ENCODE measurements at places on chromosomes 11 and 22. TPM values are rescaled to one million over a fixed set of nuclear protein-coding genes. Genes with fewer than 3 reads are reported as not detected.

GGTLC3 gene
- not detected for total RNA-seq

ARL14EP gene
- 51.0 TPM for total RNA-seq

OR4C5 gene
- total RNA-seq = not detected

MYOD1 gene
- not detected for total RNA-seq

DMC1 gene
- total RNA-seq = 4.1 TPM

BLID gene
- 18.8 TPM for total RNA-seq

USP28 gene
- total RNA-seq = 38.2 TPM

POU2F3 gene
- total RNA-seq = not detected

UBQLNL gene
- total RNA-seq = 1.9 TPM

OTOG gene
- 0.63 TPM for total RNA-seq

ENTHD1 gene
- not detected for total RNA-seq

CREB3L1 gene
- total RNA-seq = 1.3 TPM

ANKK1 gene
- total RNA-seq = not detected

NOL12 gene
- 16.3 TPM for total RNA-seq

NRIP3 gene
- total RNA-seq = 8.8 TPM

FUT4 gene
- total RNA-seq = 9.7 TPM

SPDYC gene
- not detected for total RNA-seq

GLYATL2 gene
- 3.4 TPM for total RNA-seq

RFPL1 gene
- total RNA-seq = not detected

OR4A15 gene
- total RNA-seq = not detected

OR52I2 gene
- total RNA-seq = not detected

RANBP1 gene
- total RNA-seq = 109 TPM

MS4A7 gene
- total RNA-seq = 1.9 TPM

MS4A3 gene
- not detected for total RNA-seq

CRYBB3 gene
- total RNA-seq = not detected

MYEOV gene
- not detected for total RNA-seq

MUC6 gene
- not detected for total RNA-seq

OR8A1 gene
- not detected for total RNA-seq

SHISAL1 gene
- 25.7 TPM for total RNA-seq

CD44 gene
- total RNA-seq = 8.1 TPM

FXYD6 gene
- 222 TPM for total RNA-seq

ZNRF3 gene
- 9.1 TPM for total RNA-seq

SHANK3 gene
- total RNA-seq = 9.7 TPM

MPZL2 gene
- 0.63 TPM for total RNA-seq

MMP7 gene
- not detected for total RNA-seq

NCR3LG1 gene
- 23.8 TPM for total RNA-seq

C22orf42 gene
- total RNA-seq = not detected

TMPRSS5 gene
- total RNA-seq = 4.1 TPM

ANO1 gene
- total RNA-seq = not detected

GLYAT gene
- not detected for total RNA-seq

ZP1 gene
- not detected for total RNA-seq

OR51B2 gene
- total RNA-seq = 2.2 TPM

TUB gene
- total RNA-seq = 90.8 TPM

CYB5R2 gene
- total RNA-seq = 1.6 TPM

DDI1 gene
- not detected for total RNA-seq

COMT gene
- 36.9 TPM for total RNA-seq

TRIM49 gene
- total RNA-seq = not detected

PANX2 gene
- total RNA-seq = 4.7 TPM

ADM2 gene
- total RNA-seq = under 0.01 TPM

C22orf31 gene
- total RNA-seq = not detected

SHISA8 gene
- not detected for total RNA-seq

PRR5L gene
- total RNA-seq = 4.1 TPM
